ENCODE measurements at places on chromosomes 4 and X. TPM values are rescaled to one million over a fixed set of nuclear protein-coding genes. Genes with fewer than 3 reads are reported as not detected.
A peak's percentile ranks its signal among the peaks of the same experiment; 100 is the strongest.

GRCh38 chr4:131613824-131614216 lies 1535.3 kb upstream of the PCDH10 start:
- no peak for DNase-seq

DNA sequence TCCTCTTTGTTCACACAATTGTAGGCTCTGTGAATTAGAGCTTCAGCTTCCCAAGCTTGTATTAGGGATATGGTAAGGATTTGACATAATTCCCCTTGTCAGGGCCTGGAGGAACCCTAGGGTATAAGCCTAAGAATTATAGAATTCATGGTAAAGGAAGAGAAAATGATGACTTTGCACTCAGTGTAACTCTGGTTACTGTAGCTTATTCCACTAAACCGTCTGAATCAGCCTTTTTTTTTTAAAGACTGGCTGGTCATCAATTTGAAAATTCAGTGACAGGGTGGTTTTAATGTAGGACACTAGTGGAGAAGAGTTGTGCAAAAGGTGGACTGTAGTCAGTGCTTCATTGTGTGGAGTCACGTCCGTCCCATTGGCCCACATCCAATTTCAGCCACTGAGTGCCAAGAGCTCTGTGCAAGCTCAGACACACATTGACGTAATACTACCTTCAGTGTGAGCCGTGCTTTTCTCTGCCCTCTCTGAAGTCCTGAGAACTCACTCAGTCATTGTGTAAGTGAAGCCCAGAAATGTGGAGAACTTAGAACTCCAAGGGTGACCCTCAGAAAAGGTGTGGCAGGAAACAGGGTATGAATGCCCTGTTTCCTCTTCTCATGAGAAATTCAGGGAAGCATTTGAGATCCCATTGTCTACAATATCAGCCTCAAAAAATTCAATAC lies 449.8 kb downstream of the C4orf33 start:
- DNase-seq, result no peak

DNA sequence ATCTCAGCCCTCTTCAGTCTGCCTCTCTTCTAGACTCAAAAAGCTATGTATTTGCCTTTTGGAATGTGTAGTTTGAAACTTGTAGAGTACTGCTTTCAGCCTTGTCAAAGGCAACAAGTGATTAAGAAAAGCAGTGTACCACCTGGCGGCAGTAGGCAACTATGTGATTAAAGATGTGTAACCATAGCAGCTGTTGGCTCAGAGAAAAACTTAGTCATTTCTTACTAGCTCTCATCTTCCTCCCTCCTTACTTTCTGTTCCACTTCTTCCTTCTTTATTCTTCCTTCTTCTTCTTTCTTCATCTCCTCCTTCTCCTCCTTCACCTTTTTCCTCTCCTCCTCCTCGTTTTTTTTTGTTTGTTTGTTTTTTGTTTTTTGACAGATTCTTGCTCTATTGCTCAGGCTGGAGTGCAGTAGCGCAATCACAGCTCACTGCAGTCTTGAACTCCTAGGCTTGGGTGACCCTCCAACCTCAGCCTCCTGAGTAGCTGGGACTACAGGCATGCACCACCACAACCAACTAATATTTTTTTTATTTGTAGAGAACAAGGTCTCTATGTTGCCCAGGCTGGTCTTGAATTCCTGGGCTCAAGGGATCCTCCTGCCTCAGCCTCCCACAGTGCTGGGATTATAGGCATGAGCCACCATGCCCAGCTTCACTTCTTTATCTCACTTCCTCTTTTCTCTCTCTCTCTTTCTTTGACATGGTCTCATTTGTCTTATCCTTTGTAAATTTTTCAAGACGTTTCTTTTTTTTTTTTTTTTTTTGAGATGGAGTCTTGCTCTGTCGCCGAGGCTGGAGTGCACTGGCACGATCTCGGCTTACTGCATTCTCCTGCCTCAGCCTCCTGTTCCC lies 32.6 kb downstream of the ABHD18 start:
- no peak for DNase-seq

- no peak for DNase-seq
These were observed 31.5 kb downstream of the DCTD start for GRCh38 chr4:182885738-182886077.

DNA sequence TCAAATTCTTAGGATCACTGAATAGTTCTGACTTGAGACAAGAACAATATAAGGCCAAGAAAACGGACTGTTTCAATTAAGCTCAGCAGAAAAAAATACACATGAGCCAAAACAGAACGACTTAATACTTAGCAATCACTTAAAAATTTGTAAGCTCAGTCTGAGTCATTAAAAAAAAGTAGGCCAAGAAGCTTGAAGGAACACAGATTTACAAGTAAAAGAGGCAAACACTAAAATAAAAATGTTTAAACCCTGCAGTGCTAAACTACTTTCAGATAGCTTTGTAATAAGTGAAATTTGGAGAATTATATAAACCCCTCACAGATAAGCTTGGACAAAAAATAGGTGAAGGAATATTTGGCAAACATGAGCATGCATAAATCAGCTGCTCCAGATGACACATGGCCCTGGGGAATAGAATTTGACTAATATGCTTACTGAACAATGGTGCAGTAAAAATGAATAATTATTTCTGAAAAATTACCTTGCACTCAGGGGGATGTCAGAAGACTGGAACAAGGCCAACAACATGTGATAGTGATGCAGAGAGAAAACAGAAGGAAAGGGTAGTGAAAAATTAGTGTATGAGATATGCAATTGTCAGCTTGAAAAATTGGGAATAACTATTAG lies 49.6 kb downstream of the LNX1 start:
- no peak for DNase-seq

The DUSP21 gene
- total RNA-seq, result not detected

DNA sequence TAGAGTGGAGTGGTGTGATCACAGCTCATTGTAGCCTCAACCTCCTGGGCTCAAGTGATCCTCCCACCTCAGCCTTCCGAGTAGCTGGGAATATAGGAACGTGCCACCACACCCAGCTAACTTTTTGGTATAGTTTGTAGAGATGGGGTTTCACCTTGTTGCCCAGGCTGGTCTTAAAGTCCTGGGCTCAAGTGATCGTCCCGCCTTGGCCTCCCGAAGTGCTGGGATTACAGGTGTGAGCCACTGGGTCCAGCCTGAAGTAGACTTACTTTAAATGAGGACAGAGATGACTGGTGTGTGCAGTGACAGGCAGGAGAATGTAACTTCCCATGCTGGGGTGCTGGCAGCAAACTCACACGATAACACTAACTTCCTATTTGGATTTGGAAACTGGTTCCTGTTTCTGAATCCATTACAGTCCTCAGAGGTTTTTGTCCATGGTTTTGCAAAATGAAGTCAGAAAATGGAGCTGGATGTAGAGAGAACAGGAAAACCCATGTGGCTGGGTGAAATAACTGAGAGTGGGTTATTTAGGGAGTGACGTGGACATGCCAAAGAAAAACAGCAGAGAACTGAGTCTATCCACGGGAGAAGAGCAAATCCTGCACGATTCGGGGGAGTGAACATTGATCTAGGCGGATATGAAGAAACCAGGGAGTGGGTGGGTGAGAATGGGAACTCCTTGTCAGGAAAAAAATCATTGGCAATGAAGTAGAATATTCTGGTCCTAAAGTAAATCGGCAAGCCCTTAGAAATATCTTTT lies 95.6 kb downstream of the GATB start:
- DNase-seq, result no peak

The RRH gene
- 0.64 TPM for total RNA-seq

The SYNPO2 gene
- 8.8 TPM for total RNA-seq

The GPM6B gene
- 308 TPM for total RNA-seq

DNA sequence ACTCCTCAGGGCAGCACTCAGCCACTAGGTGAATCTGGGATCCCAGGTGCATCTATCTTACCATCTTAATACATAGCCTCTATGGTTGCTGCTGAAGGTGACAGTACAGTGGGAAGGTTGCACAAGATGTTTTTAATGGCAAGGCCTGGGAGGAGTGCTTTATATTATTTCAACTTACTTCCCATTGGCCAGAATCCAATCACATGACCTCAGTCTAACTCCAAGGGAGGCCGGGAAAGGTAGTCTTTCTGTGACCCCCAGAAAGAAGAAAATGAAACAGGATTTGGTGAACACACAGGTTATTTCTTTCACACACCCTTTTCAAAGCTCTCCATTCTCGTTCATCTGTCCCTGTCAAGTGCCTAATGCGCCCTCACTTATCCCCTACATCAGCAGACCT lies 189.1 kb upstream of the ATP6AP2 start:
- DNase-seq, result no peak

GRCh38 chr4:2792711-2793585 lies at the start of gene SH3BP2:
Gene SH3BP2, plus strand, starts transcription at chr4:2793085. Its CDS starts 27,533 bp downstream, at chr4:2820618.
- DNase-seq, result peak; percentile 75

DNA sequence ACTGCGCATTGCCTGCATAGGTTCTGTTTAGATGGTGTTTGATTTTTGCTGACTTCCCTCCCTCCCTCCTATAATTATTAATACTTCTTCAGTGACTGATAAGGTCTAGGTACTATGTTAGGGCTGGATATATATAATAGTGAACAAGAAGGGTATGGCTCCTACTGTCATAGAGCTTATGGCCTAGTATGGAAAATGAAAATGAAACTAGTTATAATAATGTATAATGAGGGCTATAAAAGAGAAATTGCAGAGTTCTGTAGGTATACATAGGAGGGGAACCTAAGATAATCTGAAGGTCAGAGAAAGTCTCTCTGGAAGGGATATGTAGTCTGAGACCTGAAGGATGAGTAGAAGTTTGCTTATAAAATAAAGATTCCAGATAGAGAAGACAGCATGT lies 102.1 kb downstream of the DCK start:
- no peak for DNase-seq

The STPG2 gene
- total RNA-seq, result 3.6 TPM

DNA sequence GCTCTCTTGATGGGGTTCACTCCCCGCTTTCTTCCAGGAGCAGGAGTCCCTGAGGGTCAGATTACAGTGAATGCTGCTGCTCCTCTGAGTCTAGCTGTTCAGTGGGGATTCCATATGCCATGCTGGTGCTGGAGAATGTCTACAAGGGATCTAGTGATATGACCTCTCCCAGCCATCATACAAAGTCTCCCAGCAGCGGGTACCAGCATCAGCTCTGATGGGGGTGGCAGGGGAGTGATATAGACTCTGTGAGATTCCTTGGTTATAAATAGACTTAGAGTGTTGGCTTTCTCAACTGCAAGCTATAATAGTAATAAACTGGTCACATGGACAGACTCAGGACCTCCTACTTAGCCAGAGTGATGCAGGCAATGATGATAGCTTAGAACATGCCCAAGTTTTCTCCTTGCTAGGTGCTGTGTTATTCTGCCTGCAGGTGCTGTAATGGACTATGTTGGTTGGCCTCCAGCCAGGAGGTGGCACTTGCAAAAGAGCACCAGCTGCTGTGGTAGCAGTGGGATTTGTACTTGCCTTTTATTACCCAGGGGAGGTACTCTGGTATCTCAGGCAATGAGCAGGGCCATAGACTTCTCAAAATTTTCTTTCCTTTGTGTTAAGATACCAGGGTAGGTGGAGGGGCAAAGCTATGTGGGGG lies 202.9 kb downstream of the CHIC1 start:
- DNase-seq, result no peak

- DNase-seq, result no peak
These were observed 78.0 kb upstream of the CCDC160 start for GRCh38 chrX:134158821-134159512.

DNA sequence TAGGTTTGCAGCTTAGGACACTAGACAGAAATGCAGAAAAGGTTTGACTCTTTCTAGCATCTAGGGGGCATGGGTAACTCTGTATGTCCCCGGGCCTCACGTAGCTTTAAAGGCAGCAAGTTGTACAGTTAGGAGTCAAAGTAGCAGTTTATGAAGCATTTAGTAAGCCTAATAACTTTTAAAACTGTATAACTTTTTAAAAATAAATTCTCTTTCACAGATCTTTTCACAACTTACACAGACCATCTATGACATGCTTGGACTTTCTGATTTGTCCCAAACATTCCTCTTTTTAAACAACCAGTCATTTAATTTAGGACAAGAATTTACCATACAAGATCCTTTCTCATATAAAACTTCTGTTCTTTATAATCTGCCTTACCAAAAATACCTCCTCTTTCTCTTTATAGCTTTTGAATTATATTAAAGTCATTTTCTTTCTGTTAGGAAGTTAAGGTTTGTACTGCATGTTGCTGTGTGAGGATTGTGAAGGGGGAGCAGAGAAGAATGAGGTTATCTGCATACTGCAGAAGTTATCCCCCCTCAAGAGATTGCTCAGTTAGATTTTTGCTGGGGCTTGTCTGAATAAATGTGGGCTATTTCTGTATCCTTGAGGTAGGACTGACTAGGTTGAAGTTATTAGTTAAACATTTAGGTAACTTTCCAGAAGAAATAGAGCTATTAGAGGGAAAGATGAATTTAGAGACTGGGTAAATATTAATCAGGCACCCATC lies 94.3 kb downstream of the CPE start:
- DNase-seq, result no peak

The COX7B2 gene
- not detected for total RNA-seq

- no peak for DNase-seq
These were observed 642.1 kb upstream of the TENM3 start for GRCh38 chr4:181601103-181601502.

GRCh38 chrX:153622661-153623309 lies 23.8 kb upstream of the CCNQ start:
- no peak for DNase-seq

DNA sequence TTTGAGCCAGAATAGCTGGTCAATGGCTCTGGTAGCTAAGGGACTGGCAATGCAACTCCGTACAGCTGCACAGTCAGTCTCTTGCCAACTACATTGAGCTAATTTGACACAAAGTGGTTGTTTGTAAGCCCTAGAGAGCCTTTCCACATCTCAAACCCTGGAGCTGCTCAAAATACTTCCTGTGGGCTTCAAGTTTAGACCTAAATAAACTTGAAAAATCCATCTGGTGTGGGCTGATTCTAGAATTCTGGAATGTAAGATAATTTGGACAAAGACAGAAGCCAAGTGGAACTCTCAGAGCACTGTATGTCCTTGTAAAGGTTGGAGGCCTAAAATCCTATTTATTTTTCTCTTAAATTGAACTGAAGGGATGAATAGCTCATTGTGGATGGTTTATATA lies 380.8 kb downstream of the SPRY1 start:
- DNase-seq, result no peak

The MAP7D2 gene
- 9.9 TPM for total RNA-seq

GRCh38 chrX:137428766-137429591 lies 136.9 kb upstream of the ZIC3 start:
- no peak for DNase-seq

DNA sequence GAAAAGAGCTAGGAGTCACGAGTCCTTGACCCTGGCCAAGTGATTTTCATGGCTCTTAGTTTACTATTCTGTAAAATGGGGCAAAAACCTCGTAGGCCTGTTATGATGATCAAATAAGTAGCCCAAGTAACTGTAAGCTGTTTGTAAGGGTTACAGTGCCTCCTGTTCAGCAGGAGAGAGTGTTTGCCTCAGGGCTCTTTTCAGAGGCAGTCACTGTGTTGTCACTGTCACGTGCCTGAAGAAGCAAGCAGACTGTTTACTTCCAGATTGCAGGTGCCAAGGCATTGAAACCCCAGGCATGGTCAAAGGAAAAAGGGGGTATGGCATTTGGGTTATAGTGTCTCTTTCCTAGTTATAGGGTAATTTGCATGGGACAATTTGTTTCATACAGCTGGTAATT lies 4.5 kb downstream of the RAB39B start:
- no peak for DNase-seq

GRCh38 chr4:159353422-159354116 lies 250.7 kb downstream of the RAPGEF2 start:
- DNase-seq, result no peak
